ENCODE measurements at places on chromosomes 1 and 21.

DNA sequence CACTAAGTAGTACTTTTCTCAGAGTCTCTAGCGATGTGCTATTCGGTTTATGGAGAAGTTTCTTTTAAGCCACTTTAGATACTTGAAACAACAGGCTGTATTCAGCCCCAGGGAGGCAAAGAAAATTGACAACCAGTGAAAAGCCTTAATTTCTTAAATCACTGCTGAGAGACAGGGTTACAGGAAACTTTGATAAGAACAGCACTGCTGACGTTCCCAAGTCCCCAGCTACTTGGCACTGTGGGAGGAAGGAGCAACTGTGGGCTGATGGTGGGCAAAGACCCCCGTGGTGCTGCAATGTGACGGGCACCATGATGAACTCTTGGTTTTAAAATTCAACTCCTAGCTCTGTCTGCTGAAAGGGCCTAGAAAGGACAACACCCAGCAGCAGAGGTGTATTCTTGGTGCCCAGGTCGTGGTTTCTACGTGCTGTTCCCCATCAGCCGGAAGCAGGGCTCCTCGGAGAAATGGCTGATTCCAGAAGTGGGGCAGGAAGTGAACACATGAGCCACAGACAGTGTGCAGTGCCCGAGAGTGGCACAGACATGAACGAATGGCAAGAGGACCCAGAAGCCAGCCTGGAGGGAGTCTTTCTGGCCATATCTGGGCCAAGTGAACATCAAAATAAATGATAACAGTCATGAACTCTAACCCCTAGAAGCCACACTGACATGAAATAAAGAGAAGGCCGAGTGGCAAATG, 5.3 kb downstream of the PTTG1IP start:
- no peak for DNase-seq

DNA sequence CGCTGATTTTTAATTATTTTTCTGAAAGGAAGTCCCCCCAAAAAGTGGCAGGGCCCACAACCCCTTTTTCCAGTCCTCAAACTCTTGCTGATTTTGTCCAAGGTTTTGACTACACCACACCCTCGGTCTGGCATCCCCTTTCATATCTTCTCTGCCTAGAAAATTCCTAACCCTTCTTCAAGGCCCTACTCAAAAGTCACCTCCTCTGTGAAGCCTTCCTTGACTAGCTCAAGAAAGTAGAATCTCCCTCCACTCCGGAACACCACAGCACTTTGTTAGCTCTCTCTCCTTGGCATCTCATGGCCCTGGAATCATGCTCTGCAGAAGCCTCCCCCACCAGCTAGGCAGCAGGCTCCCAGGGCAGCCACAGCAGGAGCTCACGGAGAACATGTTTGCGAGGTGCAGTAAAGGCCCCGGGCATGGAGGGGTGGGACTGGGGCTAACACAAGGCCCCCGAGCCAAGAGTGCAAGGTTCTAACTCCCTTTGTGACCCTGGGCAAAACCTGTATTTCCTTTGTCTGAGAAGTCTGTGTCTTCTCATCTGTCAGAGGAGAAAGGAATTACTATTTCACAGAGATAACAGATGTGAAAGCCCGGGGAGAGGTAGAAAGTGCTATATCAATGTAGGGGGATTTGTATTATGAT, 17.7 kb upstream of the S100A7 start:
- no peak for DNase-seq

DNA sequence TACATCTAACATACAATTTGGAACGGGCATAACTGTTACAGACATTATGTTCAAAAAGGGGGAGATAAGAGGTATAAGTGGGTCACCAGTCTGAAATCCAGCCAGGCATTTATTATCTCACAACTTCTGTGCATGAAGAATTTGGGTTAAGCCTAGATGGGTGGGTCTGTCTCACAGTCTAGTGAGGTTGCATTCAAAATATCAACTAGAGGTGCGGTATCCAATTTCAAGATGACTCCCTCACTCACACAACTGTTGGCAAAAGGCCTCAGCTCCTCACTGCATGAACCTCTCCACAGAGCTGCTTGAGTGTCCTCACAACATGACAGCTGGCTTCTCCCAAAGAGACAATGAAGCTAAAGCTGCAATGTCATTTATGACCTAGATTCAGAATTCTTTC, 4.7 kb downstream of the AUNIP start:
- no peak for DNase-seq

DNA sequence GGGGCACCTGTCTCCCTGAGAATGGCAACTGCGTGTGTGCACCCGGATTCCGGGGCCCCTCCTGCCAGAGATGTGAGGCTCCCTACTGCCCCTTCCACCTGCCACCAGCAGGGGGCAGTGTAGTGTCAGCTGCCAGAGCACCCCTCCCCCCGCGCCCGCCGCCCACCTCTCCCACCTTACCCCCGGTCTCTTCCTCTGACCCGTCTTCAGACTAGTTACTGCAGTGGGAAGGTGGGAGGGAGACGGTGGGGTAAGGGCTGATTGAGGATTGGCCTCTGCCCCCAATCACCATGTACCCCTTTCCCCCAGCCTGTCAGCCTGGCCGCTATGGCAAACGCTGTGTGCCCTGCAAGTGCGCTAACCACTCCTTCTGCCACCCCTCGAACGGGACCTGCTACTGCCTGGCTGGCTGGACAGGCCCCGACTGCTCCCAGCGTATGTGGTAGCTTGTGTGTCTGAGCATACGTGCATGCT, 10.1 kb upstream of the LRRC71 start:
- peak; percentile 82 for DNase-seq

GRCh38 chr1:10866321-10867093, 70.1 kb upstream of the CASZ1 start:
- DNase-seq = peak; percentile 69

GRCh38 chr1:177925006-177925405, 44.9 kb downstream of the SEC16B start:
- no peak for DNase-seq

GRCh38 chr1:162070094-162070748, 730 bp downstream of the NOS1AP start:
- DNase-seq = peak; percentile 52

DNA sequence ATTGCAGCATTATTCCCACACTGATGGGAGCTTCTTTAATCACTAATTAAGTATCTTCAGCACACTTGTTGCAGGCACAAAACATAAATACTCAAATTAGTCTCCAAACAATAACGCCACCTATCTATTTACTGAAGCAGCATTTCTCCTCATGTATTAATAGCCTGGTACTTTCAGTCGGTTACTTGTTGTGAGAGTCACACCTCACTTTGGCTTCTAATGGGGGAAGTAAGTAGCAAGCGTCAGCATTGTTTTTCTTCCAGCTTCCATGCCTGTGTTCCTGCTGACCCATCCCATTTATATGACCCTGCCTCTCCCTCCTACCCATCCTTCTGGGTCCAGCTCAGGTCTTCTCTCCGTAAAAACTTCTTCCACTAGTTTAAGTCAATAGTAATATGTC, 31.9 kb upstream of the DENND1B start:
- DNase-seq = no peak

- DNase-seq = peak; percentile 28
Measured at GRCh38 chr1:32426489-32427255, 32.4 kb upstream of the BSDC1 start.

GRCh38 chr1:67883069-67883468, 49.8 kb upstream of the GNG12 start:
- DNase-seq = no peak

GRCh38 chr1:63325279-63325985, 3.1 kb downstream of the FOXD3 start:
- no peak for DNase-seq

GRCh38 chr1:54112027-54112426, 40.8 kb downstream of the CDCP2 start:
- no peak for DNase-seq

DNA sequence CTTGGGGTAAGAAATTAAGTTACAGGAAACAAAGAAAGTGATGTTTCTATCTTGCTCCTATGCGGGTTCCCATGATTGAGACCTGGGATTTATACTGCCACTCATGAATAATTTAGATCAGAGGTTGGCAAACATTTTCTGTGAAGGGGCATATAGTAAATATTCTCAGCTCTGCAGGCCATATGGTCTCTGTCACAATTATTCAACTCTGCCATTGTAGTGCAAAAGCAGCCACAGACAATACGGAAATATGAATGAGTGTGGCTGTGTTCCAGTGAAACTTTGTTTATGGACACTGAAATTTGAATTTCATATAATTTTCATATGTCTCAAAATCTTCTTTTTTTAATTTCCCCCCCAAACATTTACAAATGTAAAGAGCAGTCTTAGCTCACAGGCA, 127.2 kb downstream of the FOXD2 start:
- no peak for DNase-seq

GRCh38 chr1:226748306-226748705, 9.2 kb upstream of the ITPKB start:
- no peak for DNase-seq

DNA sequence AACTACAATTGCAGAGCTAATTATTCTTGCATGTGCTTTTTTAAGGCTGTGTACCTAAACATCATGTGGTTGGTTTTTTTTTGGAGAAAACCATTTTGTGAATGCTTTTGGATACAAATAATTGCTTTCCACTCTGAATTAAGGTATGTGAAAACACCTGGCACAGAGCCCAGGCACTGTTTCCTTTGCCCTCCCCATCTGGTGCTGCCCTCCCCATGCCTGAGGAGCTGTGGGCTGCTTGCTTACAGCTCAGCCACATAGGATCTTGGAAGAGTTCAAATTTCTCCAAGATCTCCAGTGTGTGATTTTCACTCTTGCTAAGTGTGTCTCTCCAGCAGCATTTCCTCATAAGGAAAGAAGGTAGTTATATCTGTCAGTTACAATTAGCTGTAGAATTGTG, 27.8 kb downstream of the DNM3 start:
- no peak for DNase-seq

- no peak for DNase-seq
Measured at GRCh38 chr1:117001254-117001927, at the start of gene CD101. TSS of gene CD101 (plus strand) at chr1:117001760. CDS start at chr1:117001818, 58 bp downstream.

DNA sequence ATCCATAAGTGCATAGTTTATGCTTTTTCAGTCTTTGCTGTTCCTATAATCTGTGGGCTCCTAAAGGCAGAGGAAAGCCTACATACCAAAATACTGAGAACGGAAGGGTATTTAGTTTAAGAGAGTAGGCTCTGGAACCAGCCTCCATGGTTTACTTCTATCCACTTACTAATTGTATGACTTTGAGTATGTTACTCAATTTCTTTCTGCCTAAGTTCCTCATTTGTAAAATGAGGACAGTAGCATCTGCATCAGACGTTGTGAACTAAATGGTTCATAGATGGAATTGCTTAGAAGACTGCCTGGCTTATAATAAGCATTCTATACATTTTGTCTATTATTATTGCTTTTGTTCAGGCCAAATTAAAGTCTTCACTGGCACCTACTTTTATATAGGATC, 111.0 kb downstream of the NTNG1 start:
- DNase-seq = no peak

GRCh38 chr1:3063379-3064295, 5.4 kb upstream of the PRDM16 start:
- no peak for DNase-seq

DNA sequence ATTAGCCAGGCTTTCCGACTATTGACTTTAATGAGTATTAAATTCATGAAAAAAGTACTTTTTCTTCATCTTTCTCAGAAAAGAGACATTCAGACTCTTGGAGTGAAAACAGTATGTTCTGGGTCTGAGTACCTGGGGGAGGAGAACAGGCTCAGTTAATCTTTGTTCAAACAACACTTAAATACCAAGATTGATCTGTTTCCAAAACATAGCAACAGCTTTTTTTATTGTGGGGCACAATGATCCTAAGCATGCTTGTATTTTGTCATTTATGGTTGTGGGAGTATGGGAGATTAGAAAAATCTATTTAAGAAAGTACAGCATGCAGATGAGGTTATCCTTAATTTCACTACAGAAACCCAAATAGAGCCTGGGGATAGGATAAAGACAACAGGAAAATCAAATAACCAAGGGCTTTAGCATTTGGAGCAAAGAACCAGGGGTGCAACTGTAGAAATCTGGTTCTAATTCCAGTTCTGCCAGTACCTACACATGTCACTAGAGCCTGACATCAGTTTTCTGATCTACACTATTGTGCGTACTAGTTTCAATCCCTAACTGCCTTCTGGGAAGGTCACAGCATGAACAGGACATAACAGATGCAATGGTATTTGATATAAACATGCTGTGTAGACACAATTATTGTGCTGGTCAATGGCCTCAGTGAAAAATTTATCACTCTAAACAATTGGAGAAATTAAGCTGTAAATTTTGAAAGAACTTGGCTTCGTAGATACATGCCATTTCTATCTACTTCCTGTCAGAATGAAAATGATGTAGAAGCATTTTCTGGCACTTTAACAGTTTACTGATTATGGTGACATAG, 91.2 kb downstream of the KCNK1 start:
- no peak for DNase-seq

DNA sequence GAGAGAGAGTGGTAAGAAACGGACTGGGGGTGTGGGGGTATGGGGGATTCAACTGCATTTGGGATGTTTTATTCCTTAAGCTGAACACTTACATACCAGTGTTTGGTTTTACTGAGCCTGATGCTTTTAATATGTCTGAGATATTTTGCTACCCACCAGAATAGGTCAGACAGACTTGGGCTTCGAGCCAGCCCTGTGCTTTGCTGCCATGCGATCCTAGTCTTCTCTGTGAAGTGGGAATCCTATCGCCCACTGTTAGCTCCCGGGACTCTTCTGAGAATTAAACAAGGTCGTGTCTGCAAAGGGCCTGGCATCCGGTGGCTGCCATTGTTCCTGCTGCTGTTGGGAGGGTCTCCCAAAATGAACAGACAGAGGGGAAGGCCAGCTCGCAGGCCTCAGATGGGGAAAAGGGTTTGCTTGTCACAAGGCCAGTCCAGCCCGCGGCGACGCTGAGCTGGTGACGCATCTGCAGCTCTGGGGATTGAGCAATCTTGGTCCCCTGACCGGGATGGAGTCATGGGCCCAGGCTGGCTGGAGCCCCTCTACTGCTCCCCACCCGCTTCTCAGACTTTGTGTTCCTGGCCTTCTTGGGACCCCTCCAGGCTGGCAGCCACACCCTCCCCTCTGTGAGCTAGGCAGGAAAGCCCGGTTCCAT, 26.9 kb upstream of the ECE1 start:
- DNase-seq = no peak

- no peak for DNase-seq
Measured at GRCh38 chr1:157226739-157227138, 88.5 kb upstream of the ETV3 start.

Data from WTC11 (cell line).